ENCODE measurements at places on chromosomes 16 and 17.

GRCh38 chr17:8555062-8555461 lies 75.5 kb downstream of the MYH10 start:
- no peak for DNase-seq

DNA sequence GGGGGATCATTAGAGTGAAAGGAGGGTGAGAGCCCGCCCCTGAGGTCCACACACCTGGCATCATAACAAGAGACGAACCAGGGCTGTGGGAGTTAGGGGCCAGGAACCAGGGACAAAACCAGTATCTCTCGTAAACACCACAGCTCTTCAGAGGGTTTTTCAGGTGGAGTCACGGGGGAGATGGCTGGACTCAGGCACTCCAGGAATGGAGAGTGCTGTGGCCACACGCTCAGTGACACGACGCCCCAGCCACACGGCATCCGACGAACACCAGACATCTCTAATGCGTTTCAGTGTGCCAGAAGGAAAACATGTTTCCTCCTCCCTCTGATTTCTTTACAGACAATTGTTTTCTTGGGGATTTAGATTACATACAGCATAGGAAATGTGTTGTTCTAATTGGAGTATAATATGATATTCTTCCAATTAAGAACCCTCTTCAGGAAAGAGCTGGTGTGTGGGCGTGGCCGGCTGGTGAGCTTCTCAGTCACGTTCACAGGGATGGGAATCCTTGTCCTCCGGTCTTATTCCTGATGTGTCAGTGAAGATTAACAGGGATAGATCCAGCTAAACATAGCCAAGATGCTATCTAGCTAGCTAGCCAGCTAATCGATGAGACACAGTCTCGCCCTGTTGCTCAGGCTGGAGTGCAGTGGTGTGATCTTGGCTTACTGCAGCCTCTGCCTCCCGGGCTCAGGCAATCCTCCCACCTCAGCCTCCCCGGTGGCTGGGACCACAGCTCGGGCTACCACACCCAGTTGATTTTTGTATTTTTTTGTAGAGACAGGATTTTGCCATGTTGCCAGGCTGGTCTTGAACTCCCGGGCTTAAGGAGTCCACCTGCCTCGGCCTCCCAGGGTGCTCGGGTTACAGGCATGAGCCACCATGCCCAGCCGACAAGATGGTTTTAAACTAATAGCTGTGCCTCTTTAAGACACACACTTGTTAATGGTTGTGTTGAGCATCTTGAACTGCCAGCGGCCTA lies 98.6 kb downstream of the BANP start:
- no peak for DNase-seq

DNA sequence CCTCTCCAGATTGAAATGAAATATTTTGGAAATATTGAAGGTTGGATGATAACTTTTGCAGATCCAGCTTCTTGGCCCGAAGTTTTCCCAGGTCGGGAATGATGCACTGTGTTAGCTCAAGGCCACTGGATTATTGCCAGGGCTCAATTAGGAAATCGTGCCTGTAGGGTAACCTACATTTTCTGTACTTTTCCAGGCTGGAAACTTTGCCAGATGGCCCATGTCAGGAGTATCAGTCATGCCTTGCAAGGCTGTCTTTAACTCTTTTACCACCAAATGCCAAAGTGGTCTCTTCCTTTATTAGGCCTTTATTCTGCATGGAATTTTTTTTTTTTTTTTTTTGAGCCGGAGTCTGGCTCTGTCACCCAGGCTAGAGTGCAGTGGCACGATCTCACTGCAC lies 8.9 kb upstream of the SEC14L1 start:
- DNase-seq: no peak

GRCh38 chr17:2723505-2723996 lies 12.0 kb upstream of the CLUH start:
- no peak for DNase-seq

GRCh38 chr17:70168977-70169708 lies at the start of gene KCNJ2:
Gene KCNJ2 (plus strand): TSS chr17:70169532. CDS start chr17:70175040, 5,508 bp downstream.
- peak; percentile 47 for DNase-seq
